ENCODE measurements at places on chromosomes 2 and 18. TPM values are rescaled to one million over a fixed set of nuclear protein-coding genes. Genes with fewer than 3 reads are reported as not detected.

AKAIN1 gene
- total RNA-seq = not detected

- H3K27ac ChIP-seq = no peak within 1 kb of the TSS
- H3K27me3 ChIP-seq = peaks cover 23% of the 10 kb centered on the region
- no peaks in the 10 kb centered on the region for H3K36me3 ChIP-seq
- peak; percentile 56 for DNase-seq
- peak within 1 kb of the TSS; percentile 59 for H3K4me3 ChIP-seq
These were observed at the start of gene SLC30A3 for GRCh38 chr2:27262379-27263286. Gene SLC30A3 (minus strand): TSS chr2:27263047. CDS start chr2:27262906, 141 bp downstream.

GRCh38 chr18:55515214-55515613 is 72.8 kb downstream of the TCF4 start:
- no peak for DNase-seq
- H3K4me1 ChIP-seq = no peaks in the 10 kb centered on the region
- H3K27me3 ChIP-seq = no peaks in the 10 kb centered on the region

DNA sequence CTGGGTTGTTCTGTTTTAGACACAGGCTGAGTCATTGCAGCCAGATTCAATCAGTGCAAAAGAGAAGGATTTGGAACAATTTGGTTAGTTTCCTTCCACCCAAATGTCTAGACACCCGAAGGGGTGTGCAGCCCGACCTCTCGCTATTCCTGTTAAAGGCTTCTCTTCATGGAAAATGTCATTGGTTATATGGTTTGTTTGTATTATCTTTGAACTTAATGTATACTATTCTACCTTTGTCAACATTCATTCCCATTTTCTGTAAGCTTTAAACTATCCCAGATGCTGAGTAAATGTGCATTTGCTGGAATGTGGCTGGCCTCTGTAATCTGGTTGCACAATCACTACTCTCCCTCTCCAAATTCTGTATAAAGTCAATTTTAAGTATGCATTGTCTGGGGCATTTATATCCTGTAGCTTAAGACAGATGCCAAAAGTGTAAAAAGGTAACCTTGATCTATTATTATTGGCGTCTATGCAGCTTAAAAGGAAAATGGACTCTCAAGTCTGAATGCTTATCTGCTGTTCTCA is 80.4 kb upstream of the RND3 start:
- no peak overlapping the region for H3K27ac ChIP-seq
- DNase-seq = no peak
- H3K27me3 ChIP-seq = no peaks in the 10 kb centered on the region
- H3K36me3 ChIP-seq = no peaks in the 10 kb centered on the region
- no peak overlapping the region for H3K4me3 ChIP-seq
- no peaks in the 10 kb centered on the region for H3K4me1 ChIP-seq

GRCh38 chr2:205700331-205701132 is 18.2 kb downstream of the NRP2 start:
- no peak overlapping the region for H3K27ac ChIP-seq
- no peaks in the 10 kb centered on the region for H3K36me3 ChIP-seq
- no peaks in the 10 kb centered on the region for H3K4me1 ChIP-seq
- DNase-seq = no peak
- H3K27me3 ChIP-seq = no peaks in the 10 kb centered on the region

RUFY4 gene
- total RNA-seq = 6.8 TPM

MC2R gene
- total RNA-seq = not detected

LRATD1 gene
- not detected for total RNA-seq

SERPINB11 gene
- not detected for total RNA-seq

GRCh38 chr18:31230495-31230894 is 67.8 kb upstream of the DSC1 start:
- no peak overlapping the region for H3K27ac ChIP-seq
- no peaks in the 10 kb centered on the region for H3K27me3 ChIP-seq
- DNase-seq = no peak
- no peak overlapping the region for H3K4me3 ChIP-seq
- H3K4me1 ChIP-seq = no peaks in the 10 kb centered on the region

DNA sequence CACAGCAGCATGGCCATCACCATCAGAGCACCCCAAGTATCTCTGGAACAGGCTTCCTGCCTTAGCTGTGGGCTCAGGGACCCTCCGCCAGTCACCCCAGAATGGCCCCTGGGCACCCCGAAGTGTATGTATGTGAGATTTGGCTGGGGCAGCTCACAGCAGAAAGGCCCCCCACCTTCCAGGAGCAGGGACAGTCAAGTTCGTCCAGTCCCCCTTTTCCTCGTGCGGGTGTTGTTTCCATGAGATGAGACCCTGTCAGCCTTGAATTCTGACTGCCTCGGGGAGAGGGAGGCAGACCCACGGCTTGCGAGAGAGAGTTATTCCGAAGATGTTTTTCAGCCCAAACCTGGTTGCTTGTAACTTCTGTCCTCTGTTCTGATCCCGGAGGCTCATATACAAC is 290.9 kb upstream of the HDAC4 start:
- no peak overlapping the region for H3K4me3 ChIP-seq
- H3K36me3 ChIP-seq = no peaks in the 10 kb centered on the region
- DNase-seq = no peak

GRB14 gene
- total RNA-seq = not detected

DNA sequence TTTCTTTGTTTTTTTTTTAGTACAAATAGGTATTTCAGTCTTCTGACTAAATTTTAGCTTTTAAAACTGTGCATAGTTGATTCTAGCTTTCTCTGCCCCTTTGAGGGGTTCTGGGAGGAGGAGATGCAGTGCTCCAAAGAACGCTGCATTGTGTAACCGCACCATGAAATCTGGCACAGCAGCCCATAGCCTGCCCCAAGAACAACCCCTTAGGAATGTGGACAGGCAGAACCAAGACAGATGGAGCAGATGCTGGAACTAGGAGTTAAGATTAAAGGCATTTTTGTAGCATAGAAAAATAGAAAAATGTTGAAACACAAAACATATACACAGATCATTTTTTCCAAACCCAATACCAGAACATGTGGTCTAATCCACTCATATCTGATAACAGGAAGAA is 187.5 kb downstream of the SCG2 start:
- no peak overlapping the region for H3K27ac ChIP-seq
- no peak overlapping the region for H3K4me3 ChIP-seq
- no peaks in the 10 kb centered on the region for H3K36me3 ChIP-seq
- H3K27me3 ChIP-seq = no peaks in the 10 kb centered on the region
- H3K4me1 ChIP-seq = no peaks in the 10 kb centered on the region
- no peak for DNase-seq

DNA sequence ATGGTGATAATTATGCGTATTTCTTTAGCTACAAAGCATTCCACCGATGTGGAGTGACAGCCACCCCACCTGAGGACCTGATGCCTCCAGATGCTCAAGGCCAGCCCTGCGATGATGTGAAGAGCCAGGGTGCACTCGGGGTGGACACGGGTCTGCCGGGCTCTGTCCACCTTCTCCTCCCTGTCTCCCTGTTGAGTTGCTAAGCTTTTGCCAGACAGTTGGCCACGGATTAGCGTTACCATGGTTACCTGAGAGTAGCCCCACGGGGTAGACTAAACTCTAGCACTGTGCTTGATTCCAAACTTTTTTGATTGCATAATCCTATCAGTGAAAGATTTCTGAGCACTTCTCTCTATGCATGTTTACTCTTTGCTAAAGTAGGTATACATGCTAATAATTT is 86.2 kb downstream of the SMIM21 start:
- no peak overlapping the region for H3K27ac ChIP-seq
- H3K4me3 ChIP-seq = no peak overlapping the region
- no peaks in the 10 kb centered on the region for H3K36me3 ChIP-seq
- no peaks in the 10 kb centered on the region for H3K4me1 ChIP-seq
- no peak for DNase-seq

Data from naive thymus-derived CD4-positive, alpha-beta T cell (primary cell).